ENCODE measurements at places on chromosomes 6 and 20.

DNA sequence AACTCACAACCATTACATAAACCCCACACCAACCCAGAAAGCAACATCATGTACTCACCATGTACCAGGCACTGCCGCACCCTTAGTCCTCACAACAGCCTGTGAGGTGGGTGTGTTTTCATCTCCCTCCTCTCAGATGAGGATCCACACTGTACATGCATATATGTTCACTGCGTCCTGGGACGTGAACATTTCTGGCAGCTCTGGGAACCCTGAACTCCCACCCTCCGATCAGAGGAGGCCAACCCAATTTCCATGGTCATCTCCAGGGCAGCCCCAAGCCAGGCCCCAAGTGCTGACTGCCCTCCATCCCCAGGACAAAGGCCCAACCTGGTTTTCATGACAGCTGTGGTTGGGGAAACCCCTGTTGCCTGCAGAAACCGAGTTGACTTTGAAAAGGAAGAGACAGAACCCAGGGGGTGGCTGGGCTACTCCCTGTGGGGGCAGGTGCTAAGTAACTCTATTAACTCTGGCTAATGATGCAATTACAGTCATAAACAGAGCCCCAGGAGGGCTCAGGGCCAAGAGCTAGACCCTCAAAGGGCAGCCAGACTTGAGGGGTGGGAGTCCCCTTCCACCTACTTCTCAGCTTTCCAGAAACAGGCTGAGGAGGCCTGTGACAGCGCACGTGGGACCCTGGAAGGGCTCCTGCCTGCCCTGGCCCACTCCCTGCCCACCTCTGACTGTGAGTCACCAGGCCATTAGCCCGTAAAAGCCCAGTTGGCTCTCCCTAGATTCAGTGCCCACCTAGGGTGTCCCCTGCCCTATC lies 2.6 kb downstream of the TFEB start:
- no peak for DNase-seq

GRCh38 chr20:10636326-10636818 lies 37.4 kb downstream of the JAG1 start:
- DNase-seq, result no peak

DNA sequence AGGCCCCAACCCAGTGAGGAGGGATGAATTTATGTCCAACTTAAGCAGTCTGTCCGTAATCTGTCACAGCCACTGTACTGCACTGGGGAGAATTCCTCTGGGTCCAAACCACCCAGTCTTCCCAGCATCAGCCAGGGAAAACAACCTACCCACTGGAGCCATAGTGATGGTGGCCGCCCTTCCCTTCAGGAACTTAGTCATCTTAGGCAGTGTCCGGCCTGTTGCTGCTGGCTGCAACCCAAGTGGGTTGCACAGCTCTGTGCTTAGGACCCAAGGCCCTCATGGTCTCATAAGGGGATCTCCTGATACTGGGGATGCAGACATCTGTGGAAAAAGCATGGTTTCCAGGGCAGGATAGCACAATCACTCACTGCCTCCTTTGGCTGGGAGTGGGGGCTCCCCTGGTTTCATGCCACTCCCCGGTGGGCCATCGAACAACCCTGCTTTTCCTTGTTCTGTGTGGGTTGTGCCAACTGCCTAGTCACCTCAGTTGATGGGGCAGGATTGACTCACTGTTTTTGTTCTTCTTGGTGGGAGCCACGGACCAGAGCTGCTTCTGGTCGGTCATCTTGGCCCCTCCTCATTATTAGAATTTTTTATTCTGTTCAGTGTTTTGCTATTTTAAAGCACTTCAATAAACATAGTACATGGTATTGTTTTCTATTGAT lies 591.9 kb downstream of the DOK5 start:
- no peak for DNase-seq

- DNase-seq, result no peak
Measured at GRCh38 chr20:39800111-39800510, 838.0 kb downstream of the DHX35 start.

GRCh38 chr6:20845592-20845991 lies 311.3 kb downstream of the CDKAL1 start:
- no peak for DNase-seq

GRCh38 chr6:132614554-132614953 lies 9.5 kb downstream of the TAAR2 start:
- DNase-seq, result no peak
